ENCODE measurements at places on chromosomes 3 and 15.

DNA sequence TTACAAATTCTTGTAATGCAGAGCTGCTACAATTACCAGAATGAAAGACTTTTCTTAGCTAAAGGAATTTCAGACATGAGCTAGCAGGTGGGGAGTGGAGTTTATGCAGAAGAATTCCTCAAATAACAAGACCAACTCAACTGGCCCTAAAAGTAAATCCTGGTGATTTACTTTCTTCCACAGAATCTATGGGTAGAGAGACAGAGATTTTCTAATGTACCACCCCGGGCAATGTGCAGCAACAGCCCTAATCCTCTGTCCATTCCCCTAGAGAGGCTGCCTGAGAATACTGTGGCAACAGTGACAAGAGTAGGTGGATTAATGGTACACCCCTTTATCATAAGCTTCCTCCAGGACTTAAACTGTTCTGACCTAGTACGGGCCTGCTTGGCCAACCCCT, 55.2 kb downstream of the AQR start:
- DNase-seq = no peak

DNA sequence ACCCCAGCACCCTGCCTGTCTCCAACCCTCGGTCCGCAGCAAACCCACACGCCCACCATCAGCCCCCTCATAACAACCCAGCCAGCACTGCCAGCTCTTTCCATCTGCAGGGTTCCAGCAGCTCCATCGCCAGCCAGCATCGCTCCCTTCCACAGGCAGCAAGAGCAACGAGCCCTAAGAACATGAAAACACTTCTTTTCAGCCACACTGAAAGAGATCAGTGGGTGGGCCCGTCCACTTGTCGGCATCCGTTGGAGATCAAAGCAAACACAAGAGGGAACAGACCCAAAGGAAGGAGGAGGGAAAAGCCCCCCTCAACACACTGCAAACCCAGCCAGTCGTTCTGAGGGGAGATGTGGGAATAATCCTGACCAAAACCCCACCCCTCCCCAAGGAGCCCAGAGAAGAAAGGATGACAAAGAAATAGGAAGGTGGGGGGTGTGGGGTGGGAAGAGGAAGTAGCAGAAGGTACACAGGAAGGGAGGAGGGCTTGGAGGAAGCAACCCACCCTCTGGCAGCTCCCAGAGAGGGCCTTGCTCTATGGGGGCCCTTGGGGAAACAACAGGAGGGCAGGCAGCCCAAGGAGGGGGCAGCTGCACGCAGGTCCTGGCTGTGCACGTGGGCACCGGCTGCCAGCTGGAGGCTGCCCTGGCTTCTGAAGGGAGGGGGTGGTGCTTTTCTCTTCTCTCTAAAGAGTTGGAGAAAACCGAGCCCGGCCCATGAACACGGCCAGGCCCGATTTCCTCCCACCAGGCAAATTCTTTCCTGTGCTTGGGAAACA, 473.6 kb upstream of the PROK2 start:
- DNase-seq = no peak

DNA sequence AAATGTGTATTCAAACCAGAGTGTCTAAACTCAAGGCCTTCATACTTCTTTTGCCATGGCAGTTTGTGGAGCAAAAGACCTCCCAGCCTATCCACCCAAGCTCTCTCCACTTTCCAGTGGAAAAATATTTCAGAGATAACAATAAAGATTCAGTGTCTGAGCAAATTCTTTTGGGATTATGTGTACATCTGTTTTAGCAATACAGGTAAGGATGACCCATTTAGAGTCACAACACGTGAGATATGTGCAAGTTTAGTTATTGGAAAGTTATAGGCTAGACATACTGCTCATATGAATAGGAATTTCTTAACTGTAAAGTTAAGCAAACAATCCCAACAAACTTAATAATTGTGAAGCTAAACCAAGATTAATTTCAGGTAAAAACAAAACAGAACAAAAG, 174.5 kb upstream of the LRIG1 start:
- DNase-seq = no peak

GRCh38 chr3:120161902-120162301, 67.7 kb upstream of the GSK3B start:
- DNase-seq = peak; percentile 96

DNA sequence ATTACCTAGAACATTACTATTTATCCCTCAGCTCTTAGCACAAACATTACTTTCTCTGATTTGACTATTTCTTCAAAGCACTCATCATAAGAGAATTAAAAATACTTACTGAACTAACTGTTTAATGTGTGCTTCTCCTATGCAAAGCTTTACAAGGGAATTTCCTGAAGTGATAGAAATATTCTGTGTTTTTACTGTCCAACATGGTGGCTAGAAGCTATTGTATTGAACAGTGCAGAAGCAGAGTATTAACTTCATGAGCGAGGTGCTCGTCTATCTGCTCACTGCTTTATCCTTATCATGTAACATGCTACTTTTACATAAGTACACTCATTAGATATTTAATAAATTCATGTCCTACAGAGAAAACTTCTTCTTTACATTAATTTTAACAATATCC, 239.1 kb downstream of the ISL2 start:
- no peak for DNase-seq

DNA sequence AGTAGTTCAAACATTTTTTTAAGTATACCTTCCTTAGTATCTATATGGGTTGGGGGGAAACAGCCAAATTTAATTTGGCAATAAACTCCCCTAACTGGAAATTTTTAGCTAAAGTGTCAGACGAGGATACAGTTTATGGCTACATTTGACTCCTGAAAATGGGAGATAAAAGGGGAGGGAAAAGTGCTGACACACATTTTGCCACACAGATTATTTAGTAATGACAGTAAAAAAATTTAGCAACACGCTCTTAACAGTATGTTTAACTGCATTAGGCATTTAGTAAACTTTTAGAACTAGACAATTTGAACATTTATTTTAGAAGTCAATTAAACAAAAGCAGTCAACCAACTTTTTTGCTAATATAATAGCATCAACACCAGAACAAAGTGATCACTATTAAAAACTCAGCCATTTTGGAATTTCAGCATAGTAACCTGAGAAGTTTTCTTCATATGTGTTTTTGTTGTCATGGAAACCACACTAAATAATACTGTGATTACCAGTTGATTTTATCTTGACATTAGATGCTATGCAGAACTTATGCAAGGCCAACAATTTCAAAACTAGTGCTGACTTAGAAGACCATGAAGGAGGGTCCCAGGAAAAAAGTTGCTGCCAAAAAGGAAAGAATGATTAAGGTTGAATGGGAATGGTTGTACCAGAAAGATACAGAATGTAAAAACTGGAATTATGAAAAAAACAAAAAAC, 47.0 kb upstream of the TFG start:
- no peak for DNase-seq

GRCh38 chr3:10380906-10381305, 60.0 kb upstream of the SEC13 start:
- no peak for DNase-seq

DNA sequence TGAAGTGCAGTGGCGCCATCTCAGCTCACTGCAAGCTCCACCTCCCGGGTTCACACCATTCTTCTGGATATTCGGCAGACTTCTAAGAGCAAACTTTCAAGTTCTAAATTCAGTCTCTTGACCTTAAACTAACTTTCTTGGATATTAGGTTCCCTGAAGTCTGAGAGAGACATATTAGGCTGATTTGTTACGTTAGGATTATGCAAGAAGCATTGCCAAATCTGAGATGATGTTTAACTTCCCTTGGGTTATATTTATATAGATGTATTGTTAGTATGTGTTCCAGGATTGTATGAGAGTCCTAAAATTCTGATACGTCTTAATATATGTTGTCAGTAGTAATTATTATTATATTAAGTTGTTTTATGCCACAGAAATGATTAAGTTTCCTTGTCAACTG, 80.1 kb downstream of the SLC6A1 start:
- peak; percentile 77 for DNase-seq
